H7 (cell line): ENCODE measurements at places on chromosomes 5 and 9. TPM values are rescaled to one million over a fixed set of nuclear protein-coding genes. Genes with fewer than 3 reads are reported as not detected.

GRCh38 chr5:90944116-90944515, 385.5 kb downstream of the ADGRV1 start:
- DNase-seq = no peak

DNA sequence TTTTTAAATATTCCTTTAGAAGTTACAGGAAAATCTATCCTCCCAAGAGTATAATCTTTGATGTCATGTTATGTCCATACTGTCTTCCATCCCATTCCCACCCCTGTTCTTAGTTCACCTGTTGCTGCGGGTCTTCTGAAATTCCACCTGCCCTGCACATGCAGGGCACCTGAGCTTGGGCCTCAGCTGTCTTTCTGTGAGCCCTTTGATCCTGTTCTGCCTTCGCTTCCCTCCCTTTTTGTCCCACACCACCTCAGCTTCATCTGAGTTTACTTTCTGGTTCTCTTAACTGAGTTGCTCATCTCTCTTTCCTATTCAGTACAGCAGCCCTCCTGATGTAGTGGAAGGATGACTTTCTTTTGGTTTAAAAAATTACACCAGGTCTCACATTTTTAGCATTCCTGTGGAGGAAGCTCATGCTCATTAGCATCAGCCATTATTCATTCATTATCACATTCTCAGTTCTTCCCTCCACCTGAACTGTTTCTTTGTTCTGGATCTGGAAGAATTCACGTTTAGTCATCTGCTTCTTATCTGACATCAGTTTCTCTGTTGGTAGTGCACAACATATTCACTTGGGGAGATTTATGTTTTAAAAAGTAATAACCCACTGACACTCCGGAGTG, 211.0 kb downstream of the ADCY2 start:
- peak; percentile 32 for DNase-seq

- no peak for DNase-seq
Measured at GRCh38 chr9:2180704-2181103, 165.6 kb downstream of the SMARCA2 start.

DNA sequence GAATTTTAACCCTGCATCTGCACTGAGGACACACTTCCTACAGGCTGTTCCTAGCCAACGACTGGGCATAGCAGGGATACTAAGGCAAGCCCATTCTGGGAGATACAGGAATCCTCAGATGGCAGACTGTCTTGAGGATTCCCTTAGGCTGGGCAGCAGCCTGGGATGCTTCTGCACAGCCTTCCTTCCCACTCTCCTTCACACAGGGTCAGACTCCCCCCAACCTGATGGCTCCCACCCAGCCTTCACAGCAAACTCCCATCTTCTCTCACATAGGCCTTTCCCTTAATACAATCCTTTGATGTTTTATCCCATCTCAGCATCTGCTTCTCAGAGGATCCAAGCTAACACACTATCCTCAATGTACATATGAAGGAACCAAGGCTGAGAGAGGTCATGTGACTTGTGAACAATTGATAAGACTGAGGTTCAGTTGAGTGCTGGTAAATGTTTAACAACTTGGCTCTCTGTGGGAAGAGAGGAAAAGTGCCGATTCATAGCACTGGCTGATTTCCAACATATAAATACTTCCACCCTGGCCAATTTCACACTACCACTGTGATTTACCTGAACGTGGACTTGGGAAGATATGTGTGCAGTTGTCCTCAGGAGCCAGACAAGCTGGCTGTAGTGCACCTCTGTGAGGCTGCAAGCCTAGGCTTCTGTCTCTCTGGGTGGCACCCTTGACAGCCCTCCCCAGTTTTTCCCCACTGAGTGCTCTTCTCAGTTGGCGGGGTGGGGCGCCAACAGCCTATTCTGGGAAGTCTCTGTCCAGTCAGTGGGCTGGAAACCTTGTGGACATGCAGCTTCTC, 120.2 kb upstream of the TRIM32 start:
- no peak for DNase-seq

- no peak for DNase-seq
Measured at GRCh38 chr5:137392261-137392660, 106.9 kb downstream of the SPOCK1 start.

GRCh38 chr9:128034821-128035652, 32.1 kb downstream of the NAIF1 start:
- DNase-seq = peak; percentile 92

GRCh38 chr5:74596927-74597326, 43.6 kb downstream of the ENC1 start:
- peak; percentile 41 for DNase-seq

GRCh38 chr5:163105456-163105855, 331.9 kb upstream of the CCNG1 start:
- no peak for DNase-seq

- DNase-seq = peak; percentile 81
Measured at GRCh38 chr5:16178745-16179372, 732 bp downstream of the MARCHF11 start.

- DNase-seq = no peak
Measured at GRCh38 chr5:104706600-104706999, 1144.0 kb upstream of the NUDT12 start.

- DNase-seq = no peak
Measured at GRCh38 chr9:135001526-135001925, 83.8 kb upstream of the FCN1 start.

DNA sequence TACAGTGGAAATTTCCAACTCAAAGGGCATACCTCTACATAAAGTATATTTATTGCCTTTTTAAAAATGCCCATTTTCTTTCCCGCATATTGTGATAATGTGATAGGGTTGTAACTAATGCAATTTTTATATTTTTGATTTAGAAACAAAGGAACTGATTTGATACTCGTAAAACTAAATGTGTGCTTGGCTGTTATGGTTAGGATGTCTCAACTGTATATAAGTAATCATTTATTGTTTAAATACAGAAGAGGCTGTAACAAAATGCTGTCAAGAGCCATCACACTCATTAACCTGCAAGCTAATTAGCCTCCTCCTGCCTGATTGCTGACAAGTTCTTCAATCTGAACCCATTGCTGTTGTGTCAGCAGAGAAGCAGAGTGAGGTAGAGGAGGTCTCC, 149.2 kb downstream of the PBX3 start:
- DNase-seq = no peak

DNA sequence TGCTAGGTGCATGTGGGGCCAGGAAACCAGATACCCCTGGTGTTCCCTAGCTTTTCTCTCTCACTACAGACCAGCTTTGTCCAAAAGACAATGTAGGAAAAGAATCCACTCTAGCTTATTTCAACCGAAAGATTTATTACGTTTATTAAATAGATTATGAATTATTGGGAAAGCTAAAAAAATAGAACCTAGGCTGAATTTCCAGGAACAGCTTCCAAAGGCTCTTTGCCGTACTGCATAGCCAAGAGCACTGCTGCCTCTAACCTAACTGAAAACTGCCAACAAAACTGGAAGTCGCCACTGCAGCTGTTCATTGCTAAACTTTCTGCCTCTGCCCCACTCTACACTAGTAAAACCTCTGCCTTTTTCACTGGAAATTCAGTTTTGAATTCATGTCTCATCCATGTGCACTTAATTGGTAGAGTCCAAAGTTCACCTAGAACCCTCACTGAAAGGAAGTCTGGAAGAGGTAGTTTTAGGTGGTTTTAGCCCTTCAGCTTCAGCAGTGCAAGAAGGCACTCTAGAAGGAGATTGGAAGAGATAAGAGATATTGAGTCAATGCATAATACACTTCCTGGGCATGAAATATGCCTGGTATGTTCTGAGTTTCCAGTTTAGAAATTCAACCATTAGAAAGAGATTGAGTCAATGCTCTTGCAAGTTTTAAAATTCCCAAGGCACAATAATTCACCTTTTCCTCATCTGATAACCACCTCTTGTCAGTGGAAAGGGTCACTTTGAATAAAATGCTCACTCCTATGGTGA, 927.9 kb downstream of the MAT2B start:
- no peak for DNase-seq

DNA sequence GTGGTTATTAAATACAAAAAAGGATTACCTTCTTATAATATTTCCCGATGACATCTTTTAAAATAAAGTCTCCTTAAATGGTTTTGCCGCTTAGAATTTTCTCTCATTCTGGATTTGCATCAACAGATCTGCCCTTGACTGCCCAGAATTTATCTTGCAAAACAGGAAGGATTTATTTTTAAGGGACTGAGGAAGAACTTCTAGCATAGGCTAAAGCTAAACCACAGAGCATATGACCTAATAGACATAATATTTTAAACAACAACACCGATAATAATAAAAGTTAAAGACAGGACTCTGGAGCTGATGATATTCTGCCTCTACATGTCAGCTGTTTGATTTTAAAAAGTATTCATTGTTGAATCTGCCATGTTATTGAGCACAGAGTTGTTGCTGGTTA, 145.3 kb upstream of the ADCY2 start:
- no peak for DNase-seq

DNA sequence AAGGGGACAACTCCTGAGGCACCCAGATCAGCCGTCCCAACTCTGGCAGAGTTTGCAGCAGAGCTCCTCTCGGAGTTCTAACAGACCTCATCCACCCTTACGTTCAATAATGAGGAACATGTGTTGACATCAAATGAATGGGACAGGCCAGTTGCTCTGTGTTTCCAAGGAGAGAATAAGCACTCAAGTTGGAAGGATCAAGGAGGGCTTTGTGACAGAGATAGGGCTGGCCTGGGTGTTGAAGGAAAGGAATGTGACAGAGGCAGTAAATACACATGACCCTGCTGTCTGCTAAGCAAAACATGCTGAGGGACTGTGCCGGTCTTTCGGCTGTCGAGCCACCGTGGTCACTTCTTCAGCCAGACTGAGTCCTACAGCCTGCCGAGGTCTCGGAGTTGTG, 48.2 kb downstream of the GPR107 start:
- no peak for DNase-seq

- no peak for DNase-seq
Measured at GRCh38 chr5:86613455-86613854, 4.3 kb upstream of the COX7C start.

DNA sequence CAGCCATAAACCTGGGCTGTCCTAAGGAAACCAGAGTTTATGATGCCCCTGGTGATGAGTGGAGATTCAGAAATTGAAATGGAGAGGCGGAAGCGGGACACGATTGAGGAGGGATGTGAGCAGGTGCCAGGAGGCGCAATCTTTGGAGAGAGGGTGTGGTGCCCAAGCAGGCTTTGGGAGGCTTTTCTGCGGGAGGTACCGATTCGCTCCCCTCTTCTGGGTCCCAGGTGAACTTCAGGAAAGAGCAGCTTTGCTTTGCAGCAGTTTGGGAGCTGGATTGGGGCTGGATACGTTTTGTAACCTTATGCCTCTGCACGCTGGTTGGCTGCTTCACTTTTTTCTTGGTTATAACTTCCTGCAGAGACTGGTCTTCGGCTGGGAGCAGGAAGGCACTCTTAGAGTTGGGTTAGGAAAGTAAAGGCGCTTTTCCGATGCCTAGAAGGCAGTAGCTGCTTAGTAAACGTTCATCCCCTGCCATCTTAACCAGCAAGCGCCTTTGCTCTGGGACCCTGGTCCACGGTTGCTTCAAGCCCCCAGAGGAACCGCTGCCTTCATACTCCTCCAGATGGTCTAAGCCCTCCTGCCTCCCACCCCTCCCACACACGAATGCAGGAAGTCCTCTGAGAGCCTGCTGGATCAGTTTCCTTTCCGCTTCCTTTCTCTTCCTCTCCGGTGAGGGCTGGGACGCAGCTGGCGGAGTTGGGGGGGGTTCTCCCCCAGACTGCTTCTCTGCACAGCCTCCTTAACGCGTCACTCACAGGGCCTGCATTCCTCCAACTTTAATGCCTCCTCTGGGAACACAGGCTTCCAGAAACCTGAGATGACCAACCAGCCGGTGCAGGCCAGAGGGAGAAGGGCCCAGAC, 15.2 kb upstream of the NEK6 start:
- peak; percentile 52 for DNase-seq

GRCh38 chr9:133913571-133914369, 78.4 kb downstream of the VAV2 start:
- DNase-seq = no peak

DNA sequence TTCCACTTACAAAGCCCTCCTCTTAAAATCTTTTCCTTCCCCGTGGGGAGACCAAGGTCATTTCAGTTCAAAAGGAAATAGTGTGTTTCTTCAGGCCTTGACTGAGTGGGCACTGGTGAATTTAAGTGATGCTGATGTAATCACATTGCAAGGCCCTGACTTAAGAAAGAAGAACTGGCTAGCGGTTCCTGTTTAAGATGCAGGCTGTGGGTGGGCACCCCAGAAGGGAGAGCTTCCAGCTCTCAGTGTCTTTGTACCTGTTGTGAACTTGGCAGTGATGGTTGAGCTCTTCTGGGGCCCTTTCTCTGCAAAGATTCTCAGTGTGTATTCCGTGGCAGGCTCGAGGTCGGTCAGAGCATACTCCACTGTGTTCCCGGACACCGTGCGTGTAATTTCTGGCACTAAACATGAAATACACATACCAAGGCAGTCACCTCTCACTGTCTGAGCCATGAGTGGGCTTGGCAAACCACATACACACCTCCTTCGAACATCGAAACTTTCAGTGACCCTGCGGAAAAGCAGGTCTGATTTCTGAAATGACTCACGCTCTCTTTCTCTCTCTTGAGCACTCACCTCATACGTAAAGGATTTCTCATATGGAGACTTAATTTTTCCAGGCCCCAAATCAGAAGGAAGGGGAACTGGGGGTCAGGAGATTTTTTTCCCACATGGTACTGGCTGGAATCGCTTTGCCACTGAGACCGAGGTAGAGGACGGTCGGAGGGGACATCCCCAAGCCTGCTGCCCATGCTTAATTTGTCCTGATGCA, 81.9 kb downstream of the TNC start:
- no peak for DNase-seq

DNA sequence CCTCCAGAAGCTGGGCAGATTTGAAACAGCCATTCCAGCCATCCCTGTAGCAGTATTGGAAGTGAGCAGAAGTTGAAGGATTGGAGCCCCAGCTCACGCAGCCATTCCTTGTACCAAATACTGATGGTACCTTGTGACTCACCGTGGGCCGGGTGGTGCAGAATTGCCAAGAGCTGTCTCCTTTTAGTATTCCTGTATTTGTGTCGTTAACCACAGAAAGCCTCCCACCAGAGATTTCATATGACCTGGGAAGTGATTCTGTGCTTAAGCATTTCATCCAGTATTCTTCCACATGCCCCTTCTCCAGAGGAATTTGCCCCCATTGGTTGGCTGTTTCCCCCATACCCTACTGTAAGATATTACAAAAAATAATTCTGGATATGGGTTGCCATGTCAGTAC, 17.7 kb upstream of the TLX3 start:
- no peak for DNase-seq

DNA sequence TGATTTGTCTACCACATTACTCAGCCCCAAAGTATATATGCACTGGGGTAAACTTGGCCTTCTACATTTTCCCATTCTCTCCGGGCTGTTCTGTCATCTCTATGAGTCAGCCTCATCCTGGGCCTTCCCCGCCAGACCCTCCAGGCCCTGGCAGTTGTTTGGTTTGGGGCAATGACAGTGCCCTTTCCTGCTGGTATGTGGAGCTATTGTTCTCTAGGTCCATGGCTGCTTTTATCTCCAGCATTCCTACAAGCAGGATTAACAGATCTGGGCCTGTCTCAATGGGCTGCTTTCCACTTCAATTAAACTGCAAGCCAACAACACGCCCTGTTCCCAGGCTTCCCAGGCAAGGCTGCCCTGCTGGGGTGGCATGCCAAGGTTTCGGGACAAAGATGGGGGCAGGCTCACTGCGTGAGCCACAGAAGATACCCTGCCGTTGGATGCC, 136.4 kb downstream of the SLIT3 start:
- DNase-seq = peak; percentile 50

DBH gene
- 0.07 TPM in 1 of 2 replicates, not detected in the other for total RNA-seq

PCDHGA5 gene
- not detected in 2 replicates for total RNA-seq

SOWAHA gene
- 0.21 TPM in 1 of 2 replicates, not detected in the other for total RNA-seq

STK32A gene
- total RNA-seq = 0.35 and 0.78 TPM in 2 replicates

FOXD4L4 gene
- total RNA-seq = not detected in 2 replicates

PCDHB10 gene
- 0.03 and 0.33 TPM in 2 replicates for total RNA-seq

ELL2 gene
- total RNA-seq = 13.9 and 14.4 TPM in 2 replicates

PCDHA12 gene
- total RNA-seq = 1.9 and 2.3 TPM in 2 replicates

TNFSF15 gene
- not detected in 2 replicates for total RNA-seq

AHRR gene
- 0.74 and 1.4 TPM in 2 replicates for total RNA-seq
